ENCODE measurements at places on chromosomes 2 and 18. TPM values are rescaled to one million over a fixed set of nuclear protein-coding genes. Genes with fewer than 3 reads are reported as not detected.

GRCh38 chr18:9694952-9695495 lies 13.1 kb upstream of the RAB31 start:
- DNase-seq: no peak

- no peak for DNase-seq
Measured at GRCh38 chr18:34023471-34023870, 201.2 kb downstream of the NOL4 start.

- no peak for DNase-seq
Measured at GRCh38 chr18:7872569-7872968, 305.5 kb downstream of the PTPRM start.

DNA sequence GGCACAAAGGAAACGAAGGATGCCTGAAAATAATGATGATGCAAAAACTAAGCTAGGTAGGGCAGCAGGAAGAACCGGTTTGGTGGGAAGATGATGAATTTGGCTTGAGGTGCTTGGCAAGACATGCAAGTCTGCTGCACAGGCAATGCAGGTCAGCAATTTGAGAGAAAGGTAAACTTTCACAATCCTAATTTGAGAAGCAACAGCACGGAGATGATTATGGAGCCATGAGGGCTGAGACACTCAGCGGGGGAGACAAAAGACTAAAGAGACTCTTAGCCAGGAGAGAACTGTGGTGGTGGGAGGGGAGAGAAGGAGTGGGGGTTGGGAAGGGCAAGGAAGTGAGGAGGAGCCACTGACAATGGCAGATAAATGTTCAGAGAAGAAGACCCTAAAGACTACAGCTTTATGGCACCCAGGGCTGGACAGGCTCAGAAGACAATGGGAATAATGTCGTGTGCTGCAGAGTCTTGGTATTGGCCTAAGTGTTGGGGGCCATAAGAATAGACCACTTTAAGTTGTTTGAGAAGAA lies 19.4 kb upstream of the RNF149 start:
- no peak for DNase-seq

- no peak for DNase-seq
Measured at GRCh38 chr2:57782587-57782986, 264.0 kb upstream of the VRK2 start.

DNA sequence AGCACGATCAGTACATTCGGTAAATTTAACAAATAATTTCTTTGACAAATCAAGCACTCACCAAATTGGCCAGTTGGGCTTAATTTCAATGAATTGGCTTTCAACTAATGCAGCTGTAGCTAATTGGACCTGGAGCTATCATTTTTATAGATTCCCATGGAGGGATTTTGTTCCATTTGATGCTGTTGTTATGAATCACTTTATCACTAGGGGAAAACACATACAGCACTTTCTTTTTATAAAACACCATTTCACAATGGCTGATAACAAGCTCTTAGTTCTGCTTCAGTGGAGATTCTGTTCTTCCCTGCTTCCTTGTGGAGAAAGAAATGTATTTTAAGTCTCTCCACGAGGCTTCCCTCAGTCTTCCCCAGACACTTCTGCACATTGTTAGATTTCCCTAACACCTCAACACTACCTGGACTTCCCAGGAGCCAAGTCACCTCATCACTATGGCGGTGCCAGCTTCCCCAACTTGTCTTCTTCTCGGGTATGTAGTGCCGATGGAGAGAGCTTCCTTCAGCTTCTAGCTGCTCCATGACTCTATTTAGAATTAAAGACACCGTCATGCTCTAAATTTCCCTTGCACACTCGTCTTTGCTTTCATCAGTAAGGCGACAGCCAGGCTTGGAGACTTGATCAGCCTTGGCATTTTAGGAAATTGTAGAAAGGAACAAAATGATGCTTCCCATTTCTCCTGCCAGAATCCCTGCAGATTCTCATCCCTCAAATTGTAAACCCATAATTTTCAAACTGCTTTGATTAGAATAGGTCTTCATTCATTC lies 72.0 kb downstream of the INPP5D start:
- DNase-seq: no peak

GRCh38 chr2:55482186-55482884 lies 37.2 kb upstream of the CFAP36 start:
- no peak for DNase-seq

Gene MTERF4
- total RNA-seq: 270 TPM

Gene POTEJ
- not detected for total RNA-seq
